Tongue (tissue), 3 donors: ENCODE measurements at places on chromosomes 16 and 17. TPM values are rescaled to one million over a fixed set of nuclear protein-coding genes. Genes with fewer than 3 reads are reported as not detected.

The CCDC144A gene
- 3.3 TPM for total RNA-seq

The TPSD1 gene
- total RNA-seq, result 0.51 TPM

The CRHR1 gene
- total RNA-seq, result 0.41 TPM

The ASPA gene
- total RNA-seq, result 4.4 TPM

The GPRC5C gene
- total RNA-seq, result 66.4 TPM

The MILR1 gene
- 6.9 TPM for total RNA-seq

The SCARF1 gene
- total RNA-seq, result 17.1 TPM

The CRAMP1 gene
- total RNA-seq, result 10.8 TPM

The EPN3 gene
- total RNA-seq, result 7.5 TPM

The KRT37 gene
- total RNA-seq, result not detected

The CXCL16 gene
- total RNA-seq, result 4.8 TPM

The OR1D2 gene
- not detected for total RNA-seq

The TMC7 gene
- 2.4 TPM for total RNA-seq

The LGALS9C gene
- 5.6 TPM for total RNA-seq

The LRRC46 gene
- not detected for total RNA-seq

The OR1A1 gene
- not detected for total RNA-seq

The GRIN2C gene
- total RNA-seq, result 1.6 TPM

The GINS2 gene
- 4.6 TPM for total RNA-seq

The TBC1D3 gene
- not detected for total RNA-seq

The CHMP6 gene
- 22.5 TPM for total RNA-seq

The FBXO39 gene
- not detected for total RNA-seq

The CLEC19A gene
- total RNA-seq, result not detected

The TERB1 gene
- total RNA-seq, result 0.41 TPM

The IRX6 gene
- total RNA-seq, result 0.10 TPM

The NKD1 gene
- total RNA-seq, result 15.7 TPM

The ATP6V0A1 gene
- 69.5 TPM for total RNA-seq

The LSM12 gene
- total RNA-seq, result 22.6 TPM

The GDPD1 gene
- 3.4 TPM for total RNA-seq

The CAPNS2 gene
- total RNA-seq, result 36.0 TPM

The MAF gene
- 21.6 TPM for total RNA-seq

The TNFRSF12A gene
- 41.3 TPM for total RNA-seq

The HOXB8 gene
- not detected for total RNA-seq

The RPUSD1 gene
- 11.6 TPM for total RNA-seq

The NUTF2 gene
- total RNA-seq, result 124 TPM

The ZSCAN10 gene
- not detected for total RNA-seq

The TMEM114 gene
- total RNA-seq, result not detected

The MYH11 gene
- 33.7 TPM for total RNA-seq

The GPR142 gene
- not detected for total RNA-seq

The TOM1L1 gene
- total RNA-seq, result 8.8 TPM

The APOH gene
- not detected for total RNA-seq

The ICAM2 gene
- 49.1 TPM for total RNA-seq

The SLFN11 gene
- 18.1 TPM for total RNA-seq

The C17orf100 gene
- total RNA-seq, result 0.72 TPM

The P2RX1 gene
- total RNA-seq, result 2.3 TPM

The HSD17B2 gene
- total RNA-seq, result 3.4 TPM

The COPZ2 gene
- 18.2 TPM for total RNA-seq

The ABCC3 gene
- total RNA-seq, result 5.6 TPM

The ATXN1L gene
- total RNA-seq, result 24.1 TPM

The RFFL gene
- 31.6 TPM for total RNA-seq

The SLC47A1 gene
- total RNA-seq, result 10.9 TPM

The ARHGAP27 gene
- 37.3 TPM for total RNA-seq

The DPEP2 gene
- 12.1 TPM for total RNA-seq

The C16orf86 gene
- total RNA-seq, result 3.4 TPM

The SLFN14 gene
- total RNA-seq, result 0.31 TPM

The SULT1A3 gene
- total RNA-seq, result 5.8 TPM
